ENCODE measurements at places on chromosomes 6 and 20.

- DNase-seq = no peak
Observed at GRCh38 chr6:145865175-145865574, 50.6 kb upstream of the FBXO30 start.

DNA sequence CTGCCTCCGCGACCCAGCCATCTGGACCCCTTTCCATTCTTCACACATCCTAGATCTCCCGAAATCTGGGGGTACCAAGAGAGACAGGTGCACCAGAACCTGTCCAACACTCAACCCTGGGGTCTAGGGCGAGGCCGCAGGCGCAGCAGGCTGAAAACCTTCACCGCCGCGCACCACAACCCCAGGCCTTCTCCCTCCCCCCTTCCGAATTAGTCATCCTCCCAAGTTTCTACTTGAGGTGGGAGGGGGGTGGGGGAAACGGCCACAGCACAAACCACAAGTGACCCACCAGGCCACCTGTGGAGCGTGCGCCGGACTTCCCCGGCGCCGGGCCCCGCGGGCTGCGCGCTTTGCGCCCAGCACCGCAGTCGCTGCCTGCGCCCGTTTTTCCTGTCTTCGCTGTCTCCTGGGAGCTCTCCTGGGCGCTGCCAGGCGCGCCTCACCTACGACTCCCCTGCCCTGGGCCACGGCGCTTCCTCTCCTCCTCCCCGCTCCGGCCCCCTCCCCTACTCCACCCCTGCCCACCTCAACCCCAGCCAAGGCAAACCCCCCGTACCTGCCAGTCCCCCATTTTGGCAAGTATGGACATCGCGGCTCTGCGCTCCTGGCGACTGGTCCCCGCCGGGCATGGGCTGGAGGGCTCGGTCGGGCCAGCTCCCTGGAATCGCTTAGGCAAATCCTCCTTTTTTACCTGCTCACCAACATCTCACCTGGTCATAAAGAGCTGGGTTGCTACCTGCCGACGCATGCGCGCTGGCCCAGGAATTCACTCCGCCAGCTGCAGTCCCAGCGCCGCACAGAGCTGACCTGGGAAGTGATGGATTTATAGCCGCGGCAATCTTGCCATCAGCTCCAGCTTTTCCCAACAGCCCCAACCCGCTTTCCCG lies 4.2 kb upstream of the TFAP2A start:
- DNase-seq = no peak

GRCh38 chr20:845226-845868 lies 11.8 kb downstream of the FAM110A start:
- DNase-seq = no peak

DNA sequence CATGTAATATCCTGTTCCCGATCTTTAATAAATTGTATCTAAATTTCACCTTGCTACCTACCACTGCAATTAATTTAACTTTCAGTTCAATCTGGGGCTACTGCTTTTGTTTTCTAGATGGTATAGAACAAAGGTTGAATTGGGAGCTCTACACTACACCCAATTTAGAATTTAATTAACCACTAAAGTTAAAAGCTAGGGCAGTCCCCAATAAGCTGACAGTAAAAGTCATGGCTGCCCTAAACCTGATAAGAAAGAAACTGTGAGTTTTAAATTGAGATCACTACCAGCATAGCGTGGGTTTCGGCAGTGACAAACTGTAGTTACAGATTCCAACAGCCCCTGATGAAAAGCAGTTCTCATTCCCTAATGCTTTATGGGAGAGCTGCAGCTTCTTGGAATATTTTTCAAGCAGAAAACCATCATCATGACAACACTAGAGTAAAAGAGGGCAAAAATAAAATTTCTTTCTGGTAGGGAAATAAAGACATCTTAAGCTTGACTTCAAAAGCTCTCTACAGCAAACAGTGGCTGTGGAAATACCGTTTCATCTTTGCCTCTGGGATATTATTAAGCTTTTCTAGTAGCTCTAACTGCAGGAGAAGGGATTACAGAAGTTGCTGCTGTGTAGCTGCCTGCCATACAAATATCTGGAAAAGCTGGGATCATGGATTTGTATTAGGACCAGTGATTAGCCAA lies 1372.1 kb downstream of the EPHA7 start:
- no peak for DNase-seq

- no peak for DNase-seq
Observed at GRCh38 chr6:40330301-40330721, 256.9 kb downstream of the LRFN2 start.

DNA sequence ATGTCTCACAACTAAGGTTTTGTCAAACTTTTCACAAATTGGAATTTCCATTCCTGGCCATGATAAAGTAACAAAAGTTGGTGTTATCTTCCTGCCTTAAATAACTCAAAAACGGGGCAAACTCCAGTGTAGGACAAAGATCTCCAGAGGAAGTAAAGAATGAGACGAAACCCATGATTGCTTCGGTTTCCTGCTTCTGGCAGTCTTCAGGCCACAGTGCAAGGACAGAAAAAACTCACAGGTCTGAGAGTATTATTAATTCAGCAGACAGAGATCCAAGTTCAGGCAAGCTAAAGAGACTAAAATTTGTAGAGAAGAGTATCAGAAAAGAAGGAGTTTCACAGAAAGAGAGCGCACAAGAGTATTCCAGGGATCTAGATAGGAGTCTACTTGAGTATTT lies 64.8 kb upstream of the RCAN2 start:
- DNase-seq = no peak

- no peak for DNase-seq
Observed at GRCh38 chr6:6384520-6384919, 64.1 kb upstream of the F13A1 start.

DNA sequence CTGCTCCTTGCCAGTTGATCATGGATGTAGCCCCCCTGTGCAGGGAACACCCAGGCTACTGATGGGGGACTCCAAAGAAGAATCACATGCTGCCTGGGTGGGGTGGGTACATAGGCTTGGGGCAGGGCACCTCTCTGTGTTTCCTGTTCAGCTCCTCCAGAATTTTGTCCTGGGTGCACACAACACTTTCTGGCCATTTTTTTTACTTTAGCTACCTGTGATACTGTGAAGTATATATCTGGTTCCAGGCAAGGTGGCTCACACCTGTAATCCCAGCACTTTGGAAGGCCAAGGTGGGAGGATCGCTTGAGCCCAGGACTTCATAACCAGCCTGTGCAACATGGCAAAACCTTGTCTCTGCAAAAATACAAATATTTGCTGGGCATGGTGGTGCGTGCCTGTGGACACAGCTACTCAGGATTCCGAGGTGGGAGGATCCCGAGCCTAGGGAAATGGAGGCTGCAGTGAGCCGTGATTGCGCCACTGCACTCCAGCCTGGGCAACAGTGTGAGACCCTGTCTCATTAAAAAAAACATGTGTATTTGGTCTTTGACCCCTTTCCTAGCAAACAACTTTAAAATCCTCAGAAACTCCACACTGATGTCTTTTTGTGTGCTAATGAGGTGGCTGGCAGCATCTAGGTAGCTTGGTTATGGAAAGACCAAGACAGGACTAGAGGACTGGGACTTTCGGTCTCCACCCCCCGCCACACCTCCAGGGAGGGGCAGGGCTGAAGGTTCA lies 14.1 kb downstream of the SLC4A11 start:
- no peak for DNase-seq

- DNase-seq = no peak
Observed at GRCh38 chr20:44886828-44887227, 1.3 kb downstream of the YWHAB start.

DNA sequence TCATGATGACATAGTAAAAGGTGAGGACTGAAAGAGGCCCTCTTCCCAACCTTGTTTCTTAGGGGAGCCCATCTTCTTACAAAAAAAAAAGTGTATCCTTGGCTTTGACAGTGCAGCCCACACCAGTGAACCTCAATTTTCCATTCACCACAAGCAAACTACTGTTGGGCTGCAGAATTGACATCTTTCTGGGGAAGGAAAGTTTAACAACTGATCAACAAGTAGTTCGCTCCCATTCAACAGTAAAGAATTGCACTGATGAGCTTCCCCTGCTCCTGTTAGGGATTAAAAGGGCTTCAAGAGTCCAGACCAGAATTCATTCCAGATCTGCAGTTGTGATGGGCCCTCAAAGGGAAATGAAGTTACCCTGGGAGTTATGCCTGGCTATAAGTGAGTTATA lies 13.9 kb upstream of the CLIC5 start:
- no peak for DNase-seq

GRCh38 chr6:157056275-157056674 lies 267.0 kb downstream of the TMEM242 start:
- DNase-seq = no peak

- no peak for DNase-seq
Observed at GRCh38 chr6:133542056-133542821, 301.1 kb downstream of the EYA4 start.

DNA sequence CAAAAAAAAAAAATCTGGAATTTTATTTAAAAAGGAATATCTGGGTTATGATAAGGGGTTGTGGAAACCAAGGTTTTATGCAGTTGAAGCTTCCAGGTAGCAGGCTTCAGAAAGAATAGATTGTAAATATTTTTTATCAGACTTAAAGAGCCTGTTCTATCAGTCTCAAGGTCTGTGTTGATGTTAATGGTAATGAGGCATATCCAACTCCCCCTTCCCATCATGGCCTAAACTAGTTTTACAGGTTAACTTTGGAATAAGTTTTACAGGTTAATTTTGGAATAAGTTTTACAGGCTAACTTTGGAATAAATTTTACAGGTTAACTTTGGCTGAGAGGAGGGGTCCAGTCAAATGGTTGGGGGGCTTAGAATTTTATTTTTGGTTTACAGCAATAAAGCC lies 92.4 kb downstream of the CD24 start:
- DNase-seq = no peak

GRCh38 chr6:151070631-151071051 lies 169.1 kb upstream of the AKAP12 start:
- DNase-seq = no peak

DNA sequence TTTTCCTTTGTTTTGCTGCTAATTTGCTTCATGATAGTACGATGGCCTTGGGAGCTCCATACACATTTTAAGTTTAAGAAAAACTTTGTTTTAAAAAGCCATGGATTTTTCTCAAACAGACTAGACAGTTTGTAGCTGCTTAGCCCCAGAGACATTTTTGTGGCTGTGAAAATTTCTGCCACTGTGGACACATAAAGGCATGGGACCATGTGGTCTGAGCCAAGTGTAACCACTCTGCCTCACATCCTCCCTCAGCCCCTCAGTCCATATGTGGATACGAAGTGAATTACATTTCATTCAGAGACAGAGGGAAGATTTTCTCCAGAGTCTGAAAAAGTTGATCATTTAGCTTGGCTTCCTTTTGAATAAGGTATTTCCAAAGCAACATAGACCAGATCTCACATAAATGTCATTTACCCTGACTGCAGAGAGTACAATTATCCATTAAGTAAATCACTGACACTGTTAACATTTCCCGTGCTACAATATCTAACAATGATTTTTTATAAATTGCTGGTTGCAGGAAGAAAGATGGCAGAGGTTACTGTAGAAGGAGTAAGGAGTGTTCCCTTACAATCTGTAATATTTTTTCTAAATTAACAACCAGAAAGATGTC lies 87.4 kb downstream of the GJA1 start:
- no peak for DNase-seq
